Pons (tissue), 1 donor: ENCODE measurements at places on chromosomes 4 and X.

GRCh38 chr4:129322920-129323319 is 227.0 kb downstream of the C4orf33 start:
- DNase-seq: no peak

DNA sequence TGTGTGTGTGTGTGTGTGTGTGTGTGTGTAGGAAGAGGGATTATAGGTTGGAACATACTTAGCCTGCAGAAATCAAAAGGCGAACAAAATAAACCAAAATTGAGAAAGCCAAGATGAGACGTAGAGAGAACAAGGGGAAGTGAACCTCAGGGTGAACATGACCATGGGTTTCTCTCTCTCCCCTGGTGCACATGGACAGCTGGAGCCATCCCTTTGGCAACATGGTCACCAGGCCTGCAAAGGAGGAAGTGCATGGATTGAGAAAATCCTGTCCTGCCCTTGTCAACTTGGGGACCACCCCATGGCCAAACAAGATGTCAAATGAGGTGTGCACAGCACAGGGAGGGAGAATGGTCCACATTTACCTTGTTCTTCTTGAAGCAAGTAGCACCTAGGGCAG is 23.1 kb downstream of the LGI2 start:
- peak; percentile 29 for DNase-seq

DNA sequence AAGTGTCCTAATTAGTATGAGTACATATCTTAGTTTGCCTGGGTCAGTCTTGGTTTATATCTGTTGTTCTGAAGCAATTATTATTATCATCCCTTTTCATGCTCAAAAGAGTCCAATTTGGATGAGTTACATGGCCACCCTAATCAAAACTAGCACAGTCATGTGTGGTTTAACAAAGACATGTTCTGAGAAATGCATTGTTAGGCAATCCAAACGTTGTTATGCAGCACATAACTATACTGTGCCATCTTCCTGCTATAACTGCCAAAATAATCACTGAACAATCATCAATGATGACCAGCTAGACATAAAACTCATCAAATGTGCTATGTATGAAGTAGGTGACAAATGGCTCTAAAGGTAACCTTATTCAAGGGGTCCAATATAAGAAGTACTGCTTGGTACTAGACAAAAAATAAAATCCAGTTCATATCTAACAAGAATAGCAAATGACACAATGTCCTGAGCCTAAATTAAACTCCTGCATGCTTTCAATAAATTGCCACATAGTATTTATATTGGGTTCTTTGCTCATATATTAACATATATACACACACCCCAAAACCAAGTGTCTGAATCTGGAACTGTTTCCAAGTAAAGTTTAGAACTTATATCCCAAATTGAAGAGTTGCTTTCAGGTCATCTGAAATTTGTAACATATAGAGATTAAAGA is 41.9 kb downstream of the CNOT6L start:
- peak; percentile 17 for DNase-seq

DNA sequence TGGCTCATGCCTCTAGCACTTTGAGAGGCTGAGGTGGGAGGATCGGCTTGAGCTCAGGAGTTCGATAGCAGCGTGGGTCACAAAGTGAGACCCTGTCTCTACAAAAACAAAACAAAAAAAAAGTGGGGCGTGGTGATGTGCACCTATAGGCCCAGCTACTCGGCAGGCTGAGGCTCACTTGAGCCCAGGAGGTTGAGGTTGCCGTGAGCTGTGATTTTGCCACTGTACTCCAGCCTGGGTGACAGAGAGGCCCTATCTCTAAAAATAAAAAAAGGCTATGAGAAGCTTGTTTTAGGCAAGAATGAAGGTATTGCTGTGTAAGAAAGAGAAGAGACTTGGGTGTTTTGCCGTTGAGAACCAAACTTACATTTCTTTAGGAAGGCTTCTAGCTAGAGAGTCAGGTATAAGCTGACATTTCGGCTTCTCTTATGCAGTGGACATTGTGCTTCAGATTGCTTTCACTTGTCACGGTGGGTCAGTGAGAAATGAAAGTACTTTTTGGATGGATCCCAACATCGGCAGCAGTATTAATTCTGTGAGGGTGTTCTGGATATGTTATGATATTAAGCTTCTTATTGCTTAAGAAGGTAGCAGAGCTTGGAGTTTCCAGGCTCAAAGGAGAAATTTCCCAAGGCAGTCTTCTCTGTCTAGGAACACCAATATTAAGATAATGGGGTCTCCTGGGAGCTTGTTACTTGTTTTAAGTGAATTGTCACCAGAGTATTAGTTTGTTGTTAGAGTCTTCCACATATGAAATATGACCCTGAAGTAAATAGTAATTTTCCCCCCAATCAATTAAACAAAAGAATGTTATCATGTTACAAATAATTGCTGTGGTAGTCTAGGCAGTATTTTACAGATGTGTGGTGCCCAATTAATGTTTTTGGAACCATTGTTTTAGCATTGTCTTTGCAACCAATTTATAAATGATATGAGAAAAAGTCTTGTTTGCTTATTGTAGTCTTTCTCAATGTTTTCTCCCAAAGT is 17.6 kb downstream of the TMEM131L start:
- DNase-seq: no peak

DNA sequence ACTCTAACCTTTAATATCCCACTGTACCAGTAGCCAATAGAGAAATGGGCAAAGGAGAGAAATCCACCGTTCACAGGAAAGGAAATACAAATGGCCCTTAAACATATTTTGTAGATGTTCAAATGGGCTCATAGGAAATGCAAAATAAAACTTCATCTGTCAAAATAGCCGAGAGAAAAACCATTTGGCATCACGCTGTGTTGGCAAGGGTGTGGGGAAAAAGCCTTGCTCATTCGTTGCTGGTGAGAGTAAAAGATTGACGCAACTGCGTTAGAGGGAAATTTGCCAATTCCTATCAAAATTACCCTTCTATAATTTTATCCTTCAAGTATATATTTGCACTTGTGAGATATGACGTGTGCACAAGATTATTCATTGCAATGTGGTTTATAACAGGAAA is 131.9 kb downstream of the EIF4E start:
- DNase-seq: no peak

- DNase-seq: no peak
These were observed 382.0 kb upstream of the NOCT start for GRCh38 chr4:138633580-138633904.

- DNase-seq: no peak
These were observed 979.1 kb downstream of the TECRL start for GRCh38 chr4:63430105-63430504.

DNA sequence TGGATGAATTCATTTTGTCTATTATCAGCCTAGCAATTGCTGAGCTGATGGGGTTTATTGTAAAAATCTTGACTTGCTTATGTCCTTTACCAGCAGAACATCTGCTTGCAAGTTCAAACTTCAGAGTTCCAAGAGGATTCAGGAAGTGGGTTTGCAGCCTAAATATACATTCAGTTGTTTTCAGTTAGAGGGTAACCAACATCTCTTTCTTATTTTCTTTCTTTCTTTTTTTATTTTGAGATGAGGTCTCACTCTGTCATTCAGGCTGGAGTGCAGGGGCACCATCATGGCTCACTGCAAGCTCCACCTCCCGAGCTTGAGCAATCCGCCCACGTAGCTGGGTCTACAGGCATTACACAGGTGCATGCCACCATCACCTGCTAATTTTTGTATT is 31.4 kb upstream of the FHL1 start:
- no peak for DNase-seq

DNA sequence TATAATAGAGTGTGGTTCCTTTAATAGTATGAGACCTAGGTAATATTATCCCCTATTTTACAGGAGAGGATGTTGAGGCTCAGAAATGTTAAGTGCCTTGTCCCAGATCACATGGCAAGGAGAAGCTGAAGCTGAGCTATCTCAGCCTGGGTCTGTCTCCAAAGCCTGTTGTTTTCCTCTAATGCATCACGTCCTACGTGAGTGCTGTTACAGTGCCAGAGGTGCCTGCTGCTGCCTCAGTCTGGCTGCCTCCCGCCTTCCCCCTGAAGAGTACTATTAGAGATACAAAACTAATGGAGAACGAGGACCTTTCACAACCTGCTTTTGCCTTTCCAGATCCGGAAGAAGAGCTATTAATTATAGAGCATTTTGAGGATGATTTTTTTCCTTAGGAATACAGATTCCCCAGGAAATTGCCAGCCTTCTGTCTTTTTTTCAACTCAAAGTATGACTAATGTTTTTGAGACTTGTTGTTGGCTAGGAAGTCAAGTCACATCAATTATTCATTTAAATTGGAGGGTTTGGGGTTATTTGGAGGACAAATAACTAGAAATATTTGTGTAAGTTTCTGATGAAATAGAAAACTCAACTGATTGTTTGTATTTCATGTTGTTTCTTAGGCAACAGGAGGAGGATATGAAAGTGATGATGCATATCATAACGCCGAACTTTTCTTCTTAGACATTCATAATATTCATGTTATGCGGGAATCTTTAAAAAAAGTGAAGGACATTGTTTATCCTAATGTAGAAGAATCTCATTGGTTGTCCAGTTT is 43.9 kb upstream of the MTMR1 start:
- peak; percentile 34 for DNase-seq

GRCh38 chr4:647481-647880 is 22.1 kb downstream of the PDE6B start:
- no peak for DNase-seq

- DNase-seq: no peak
These were observed 190.2 kb upstream of the AGA start for GRCh38 chr4:177632481-177632880.

DNA sequence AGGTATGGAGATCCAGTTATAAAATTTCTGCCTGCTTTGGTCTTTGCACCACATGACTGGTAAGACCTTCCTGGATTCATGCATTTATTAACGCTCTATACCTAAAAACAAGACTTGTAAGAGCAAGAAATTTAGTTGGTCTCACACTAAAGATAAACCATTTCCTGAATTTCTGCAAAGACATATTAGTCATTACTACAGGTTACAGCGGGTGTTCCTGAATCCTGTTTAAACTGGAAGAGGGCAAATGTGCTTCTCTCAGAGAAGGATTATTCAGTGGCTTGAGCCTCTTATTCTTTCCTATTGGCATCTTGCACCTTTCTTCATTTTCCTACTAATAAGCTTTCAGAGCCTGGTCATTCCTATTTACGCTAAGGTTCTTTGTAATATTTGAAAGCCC is 397.6 kb upstream of the TENM3 start:
- no peak for DNase-seq
